ENCODE measurements at places on chromosomes 7 and 10.

- no peak for DNase-seq
These were observed 223.0 kb downstream of the SORCS1 start for GRCh38 chr10:106941297-106942034.

- no peak for DNase-seq
These were observed 5.7 kb downstream of the SFXN3 start for GRCh38 chr10:101036726-101037125.

GRCh38 chr7:90248706-90249105 is 3.7 kb downstream of the CFAP69 start:
- DNase-seq: no peak

DNA sequence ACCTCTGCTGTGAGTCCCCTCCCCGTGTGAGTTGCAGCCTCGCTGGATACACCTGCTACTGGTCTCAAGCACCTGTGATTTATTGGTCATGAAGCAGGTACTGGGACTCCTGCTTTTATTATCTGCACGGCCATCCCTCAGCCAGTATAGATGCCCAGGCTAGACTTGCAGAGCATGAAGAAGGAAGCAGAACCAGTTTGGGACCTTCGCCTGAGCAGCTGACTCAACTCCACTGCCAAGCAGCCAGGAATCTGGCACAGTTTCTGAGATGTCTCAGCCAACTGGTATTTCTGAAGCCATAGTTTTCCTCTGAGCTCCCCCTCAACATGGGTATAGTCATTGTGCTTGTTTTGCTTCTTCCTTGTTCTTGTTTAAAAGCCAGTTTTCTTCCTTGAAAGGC is 28.0 kb upstream of the SLC39A12 start:
- no peak for DNase-seq
